ENCODE measurements at places on chromosomes 16 and 17.

GRCh38 chr16:56349086-56349415 lies 76.3 kb downstream of the AMFR start:
- no peak for DNase-seq

GRCh38 chr17:69593716-69594115 lies 179.2 kb downstream of the MAP2K6 start:
- DNase-seq = no peak

DNA sequence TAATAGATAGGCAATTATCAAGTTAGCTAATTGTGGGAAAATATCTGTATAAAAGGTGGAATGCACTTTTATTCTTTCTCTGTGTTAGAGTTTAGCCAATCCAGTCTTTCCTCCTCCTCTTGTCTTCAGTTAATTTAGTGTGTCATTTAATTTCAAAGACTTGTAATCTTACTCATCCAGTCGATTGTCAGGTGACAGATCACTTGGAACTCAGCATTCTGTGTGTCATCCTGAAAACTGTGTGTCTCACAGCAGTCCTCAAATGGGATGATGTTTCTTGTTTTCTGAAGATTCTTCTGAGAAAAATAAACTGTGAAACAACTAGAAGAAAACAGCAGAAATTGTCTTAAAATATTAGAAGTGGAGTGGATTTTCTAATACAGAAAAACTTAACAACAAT lies 290 bp upstream of the KRTAP4-1 start:
- no peak for DNase-seq

GRCh38 chr17:80568246-80568645 lies 23.6 kb downstream of the RPTOR start:
- DNase-seq = no peak

GRCh38 chr16:52549011-52549692 lies 2.2 kb upstream of the TOX3 start:
- no peak for DNase-seq

Data from stimulated activated naive B cell treated with anti-CD40 and anti-IgM and Interleukin-4, amounts not matched to agents 10 μg/mL and 1 μg/mL and 100 μg/mL, for 72 hours (primary cell).